ENCODE measurements at places on chromosomes 4 and X.

DNA sequence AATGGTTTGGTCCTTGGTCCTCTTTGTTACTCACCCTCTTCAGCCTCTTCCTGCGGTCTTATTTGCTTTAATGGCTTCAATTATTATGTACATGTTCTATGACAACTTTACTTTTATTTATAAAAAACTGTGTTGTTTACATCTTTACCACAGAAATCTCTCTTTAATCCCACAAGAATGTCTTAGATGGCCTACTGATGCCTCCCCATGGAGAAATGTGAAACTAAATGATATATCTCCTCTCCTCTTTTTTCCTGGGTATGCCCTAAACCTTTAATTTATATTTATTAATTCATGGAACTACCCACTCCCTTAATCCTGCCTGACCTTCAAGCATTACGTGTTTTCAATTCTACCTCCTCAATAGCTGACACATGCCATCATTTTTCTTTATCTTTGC lies 573.2 kb downstream of the CENPC start:
- DNase-seq, result no peak

DNA sequence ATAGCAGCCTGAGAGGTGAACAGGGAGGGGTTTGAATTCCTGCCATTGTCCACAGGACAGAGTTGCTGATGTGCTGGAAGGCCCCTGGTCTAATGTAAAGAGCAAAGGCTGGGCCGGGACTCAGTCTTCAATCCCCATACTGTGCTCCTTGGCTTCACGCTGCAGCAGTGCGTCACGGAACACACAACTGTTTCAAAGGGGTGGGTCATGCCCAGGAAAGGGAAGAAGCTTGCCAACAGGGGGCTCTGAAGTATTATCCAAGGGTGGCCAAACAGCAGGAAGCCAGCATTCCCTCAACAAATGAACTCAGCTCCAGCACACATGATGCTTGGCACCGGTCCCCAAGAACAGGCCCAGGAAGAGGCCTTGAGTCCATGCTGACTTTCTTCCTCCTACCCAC lies 122.5 kb downstream of the NFKB1 start:
- DNase-seq, result peak; percentile 19

- no peak for DNase-seq
These were observed 38.5 kb upstream of the COX7B2 start for GRCh38 chr4:46947541-46947940.

DNA sequence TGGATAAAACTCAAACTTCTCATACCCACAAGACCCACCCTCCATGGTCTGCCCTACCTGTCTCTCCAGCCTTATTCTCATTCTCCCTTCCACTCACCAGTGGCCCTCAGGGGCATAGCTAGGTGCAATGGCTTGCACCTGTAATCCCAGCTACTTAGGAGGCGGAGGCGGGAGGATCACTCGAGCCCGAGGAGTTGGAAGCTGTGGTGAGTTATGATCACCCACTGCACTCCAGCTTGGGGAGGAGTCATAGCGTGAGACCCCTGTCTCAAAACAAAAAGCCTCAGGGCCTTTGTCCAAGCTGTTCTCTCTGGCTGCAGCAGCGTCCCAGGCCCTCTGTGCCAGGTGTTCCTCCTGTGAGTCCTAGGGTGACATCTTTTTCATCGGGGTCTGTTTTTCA lies 16.5 kb downstream of the TKTL1 start:
- no peak for DNase-seq

GRCh38 chrX:112857478-112857878 lies 16.8 kb upstream of the AMOT start:
- no peak for DNase-seq

DNA sequence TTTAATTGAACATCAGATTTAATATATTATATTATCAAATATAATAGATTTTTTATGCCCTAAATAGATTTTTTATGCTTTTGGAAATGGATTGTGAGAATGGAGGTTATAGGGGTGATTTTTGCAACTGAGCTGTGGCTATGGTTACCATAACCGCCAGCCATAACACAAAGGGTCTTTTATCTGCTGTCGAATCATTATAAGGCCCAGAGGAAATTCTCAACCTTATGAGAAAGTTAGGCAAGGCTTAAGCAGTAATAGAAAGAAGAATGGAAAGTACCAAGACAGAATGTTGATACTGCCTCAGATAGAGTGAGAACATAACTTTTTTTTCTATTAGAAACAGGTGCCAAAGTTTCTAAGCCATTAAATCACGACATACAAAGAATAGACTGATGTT lies 26.3 kb upstream of the CXCL6 start:
- no peak for DNase-seq

DNA sequence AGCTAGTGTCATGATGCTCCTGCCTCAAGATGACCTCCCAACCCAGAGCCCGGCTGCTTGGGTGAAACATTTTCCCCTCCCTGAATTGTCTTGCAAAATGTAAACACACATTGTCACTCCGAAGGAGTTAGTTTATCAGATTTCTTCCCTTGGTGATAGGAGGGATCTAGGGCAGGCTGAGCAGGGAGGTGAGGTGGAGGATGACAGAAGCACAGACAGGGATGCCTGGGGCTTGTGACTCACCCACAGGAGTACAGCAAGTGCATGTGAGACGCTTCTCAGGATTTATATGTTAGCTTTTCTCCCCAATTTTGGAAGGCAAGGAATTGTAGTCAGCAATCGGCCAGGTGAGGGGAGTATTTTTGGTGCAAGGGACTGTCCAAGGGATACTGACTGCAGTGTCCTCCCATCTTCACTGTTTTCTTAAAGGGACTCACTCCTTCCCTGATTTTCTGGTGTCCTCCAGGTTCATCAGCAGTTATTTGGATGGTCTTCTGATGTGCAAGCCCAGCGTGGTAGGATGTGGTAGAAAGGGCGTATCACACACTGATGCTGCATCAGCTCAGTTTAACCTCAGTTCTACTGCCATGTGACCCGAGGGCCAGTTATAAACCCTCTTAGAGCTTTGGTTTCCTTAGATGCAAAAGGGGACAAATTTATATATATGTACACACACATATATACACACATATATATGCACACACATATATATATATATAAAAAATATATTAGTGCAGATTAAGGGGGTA lies 46.2 kb upstream of the IGFBP7 start:
- DNase-seq, result no peak

DNA sequence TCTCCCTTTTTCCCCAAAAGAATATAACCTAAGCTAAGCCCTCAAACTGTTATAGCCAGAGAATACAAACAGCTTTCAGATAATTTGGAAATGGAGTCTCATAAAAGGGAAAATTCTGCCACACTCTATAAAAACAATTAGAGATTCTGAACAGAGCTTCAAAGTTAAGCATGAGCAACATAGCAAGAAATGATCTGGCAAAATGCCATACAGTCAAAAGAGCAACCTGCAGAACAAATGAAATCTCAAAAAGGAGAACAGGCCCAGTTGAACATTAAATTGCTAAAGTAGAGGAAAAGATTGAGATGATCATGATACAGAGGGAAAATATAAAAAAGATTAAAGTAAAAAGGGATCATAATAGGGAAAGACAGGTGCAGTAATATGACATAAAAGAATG lies 250.5 kb downstream of the TLL1 start:
- no peak for DNase-seq

DNA sequence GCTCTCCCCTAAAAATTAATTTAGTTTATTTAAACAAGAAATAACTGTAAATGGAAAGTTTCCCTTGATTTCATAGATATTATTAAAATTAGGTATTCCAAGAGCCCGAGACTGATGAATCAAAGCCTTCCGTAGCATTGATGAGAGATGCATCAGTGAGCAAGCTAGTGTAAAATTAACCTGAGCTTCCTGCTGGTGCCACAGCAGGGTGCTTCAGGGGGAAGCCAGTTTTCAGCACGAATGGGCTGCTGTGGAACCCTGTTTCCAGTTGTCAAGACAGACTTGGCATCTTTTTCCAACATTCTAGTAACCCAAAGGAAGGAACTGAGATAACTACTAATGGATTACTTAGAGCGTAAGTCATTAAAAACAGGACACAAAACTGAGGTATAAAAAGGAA lies 221.7 kb downstream of the RBMX2 start:
- no peak for DNase-seq

DNA sequence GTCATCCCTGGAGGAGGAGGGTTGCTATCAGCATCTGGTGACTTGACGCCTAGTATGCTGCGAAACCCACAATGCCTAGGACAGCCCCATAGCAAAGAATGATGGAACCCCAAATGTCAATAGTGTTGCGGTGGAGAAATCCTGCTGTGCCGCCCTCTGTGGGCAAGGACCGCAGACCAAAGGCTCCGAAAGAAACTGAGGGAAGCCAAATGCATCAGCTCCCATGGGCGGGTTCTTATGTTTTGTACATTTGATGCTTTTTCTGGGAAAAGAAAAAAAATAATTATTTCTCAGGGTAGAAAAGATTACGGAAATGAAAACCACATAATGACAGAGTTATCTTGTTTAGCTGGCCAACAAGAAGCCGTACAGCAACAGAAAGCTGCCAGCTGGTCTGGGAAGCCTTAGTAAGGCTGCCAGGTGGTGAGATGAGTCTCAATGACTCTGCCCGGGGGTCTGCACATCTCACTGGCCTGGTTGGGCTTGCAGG lies 95.0 kb upstream of the TBL1X start:
- no peak for DNase-seq

GRCh38 chrX:23575281-23575680 lies 92.0 kb upstream of the PRDX4 start:
- DNase-seq, result no peak

- DNase-seq, result no peak
These were observed 71.7 kb upstream of the IL13RA1 start for GRCh38 chrX:118655561-118656246.

GRCh38 chr4:179307297-179308136 lies 1865.3 kb upstream of the AGA start:
- DNase-seq, result peak; percentile 34

DNA sequence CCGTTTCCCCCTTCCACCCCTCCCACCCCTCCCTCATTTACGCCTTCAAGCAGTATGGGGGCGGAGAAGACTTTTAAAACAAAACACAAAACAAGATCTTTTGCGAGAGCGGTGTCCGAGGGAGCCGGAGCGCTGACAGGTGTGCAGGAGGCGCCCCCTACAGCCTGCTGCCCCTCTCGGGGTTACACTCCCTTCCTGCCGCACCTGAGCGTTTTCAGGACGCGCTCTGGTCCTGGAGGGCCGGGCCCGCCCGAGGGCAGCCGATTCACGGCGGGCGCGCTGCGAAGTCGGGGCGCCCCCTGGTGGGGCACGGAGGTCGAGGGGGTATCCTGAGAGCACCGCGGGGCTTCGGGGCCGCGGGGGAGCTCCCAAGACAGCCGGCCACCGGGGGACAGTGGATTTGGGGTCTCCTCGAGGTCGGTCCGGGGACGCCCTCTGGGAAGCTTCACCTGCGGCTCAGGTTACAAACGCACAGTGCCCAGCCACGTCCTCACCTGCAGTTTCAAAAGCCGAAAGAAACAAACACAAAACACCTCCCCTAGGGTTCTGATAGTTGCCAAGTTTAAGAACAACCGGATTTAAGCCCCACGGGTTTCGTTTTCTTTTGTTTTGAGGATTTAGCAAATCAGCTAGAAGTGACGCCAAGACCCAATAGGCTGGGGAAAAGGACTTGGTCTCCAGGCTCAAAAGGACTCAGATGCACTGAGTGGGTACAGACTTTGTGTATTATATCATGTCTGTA lies 8.0 kb upstream of the NEUROG2 start:
- no peak for DNase-seq

- DNase-seq, result no peak
These were observed 22.4 kb downstream of the TSC22D3 start for GRCh38 chrX:107753187-107753586.

DNA sequence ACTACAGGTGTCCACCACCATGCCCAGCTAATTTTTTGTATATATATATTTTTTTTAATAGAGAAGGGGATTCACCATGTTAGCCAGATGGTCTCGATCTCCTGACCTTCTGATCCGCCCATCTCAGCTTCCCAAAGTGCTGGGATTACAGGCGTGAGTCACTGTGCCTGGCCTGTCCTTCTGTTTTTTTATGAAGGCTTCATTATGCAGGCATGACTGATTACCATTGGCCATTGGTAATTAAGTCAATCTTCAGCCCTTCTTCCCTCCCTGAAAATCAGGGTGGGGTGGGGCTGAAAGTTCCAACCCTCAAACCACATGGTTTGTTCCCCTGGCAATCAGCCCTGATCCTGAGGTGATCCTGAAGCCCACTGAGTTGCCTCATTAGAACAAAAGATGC lies 336.9 kb downstream of the PTTG2 start:
- no peak for DNase-seq

DNA sequence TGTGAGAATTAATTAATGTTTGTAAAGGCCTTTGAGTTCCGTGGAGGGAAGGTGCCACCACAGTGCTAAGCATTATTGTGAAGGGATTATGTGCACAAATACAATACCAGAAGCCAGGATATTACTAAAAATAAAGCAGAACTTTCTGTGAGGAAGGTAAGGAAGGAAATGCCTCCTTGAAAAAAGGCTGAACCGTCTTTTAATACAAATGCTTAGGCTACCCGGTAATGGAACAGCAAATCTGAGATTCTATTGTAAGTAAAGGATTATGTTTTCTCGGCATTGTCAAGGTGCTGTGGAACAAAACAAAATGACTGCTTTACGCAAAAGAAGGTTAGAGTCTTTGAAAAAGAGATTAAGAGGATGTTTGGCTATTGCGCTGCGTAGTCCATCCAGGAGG lies 57.9 kb upstream of the SPRY1 start:
- DNase-seq, result no peak

DNA sequence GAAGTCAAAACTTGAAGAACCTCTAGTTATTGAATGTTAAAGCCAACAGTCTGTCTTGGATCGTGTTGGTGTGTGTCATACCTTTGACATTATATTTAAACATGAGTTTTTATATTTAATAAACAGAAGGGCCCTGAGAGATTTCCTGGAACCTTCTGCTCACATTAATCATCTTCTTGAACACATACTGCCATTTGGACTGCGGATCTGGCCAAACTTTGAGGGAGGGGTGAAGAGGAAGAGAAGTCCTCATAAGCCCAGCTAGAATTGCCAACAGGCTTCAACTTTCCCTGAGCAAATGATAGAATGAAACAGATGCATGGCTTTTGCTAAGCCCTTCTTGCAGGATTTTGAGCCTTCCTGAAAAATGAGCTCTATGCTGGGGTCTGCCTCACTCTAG lies 27.4 kb downstream of the CCKAR start:
- DNase-seq, result no peak

- DNase-seq, result no peak
These were observed 25.5 kb upstream of the TEC start for GRCh38 chr4:48295116-48295515.

GRCh38 chr4:159723341-159724048 lies 620.6 kb downstream of the RAPGEF2 start:
- no peak for DNase-seq

DNA sequence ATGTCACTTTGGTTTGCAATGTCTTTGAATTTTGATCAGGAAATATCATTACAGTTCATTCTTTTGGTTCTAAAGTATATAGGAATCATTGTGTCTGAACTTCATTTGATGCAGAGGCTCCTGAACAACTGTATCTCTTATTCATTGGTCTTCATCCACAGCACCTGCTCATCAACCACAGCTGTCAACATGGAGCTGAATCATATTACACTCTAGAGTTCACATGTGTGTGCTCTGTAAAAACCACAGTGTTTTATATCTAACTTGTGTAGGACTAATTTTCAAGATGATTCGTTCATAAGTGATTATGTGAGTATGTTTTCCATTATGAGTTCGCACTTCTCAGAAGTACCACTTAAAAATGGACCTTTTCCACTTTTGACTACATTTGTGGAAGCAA lies 643.3 kb upstream of the FAM241A start:
- no peak for DNase-seq

Data from NCI-H446 (cell line).